Activated naive CD4-positive, alpha-beta T cell (primary cell): ENCODE measurements at places on chromosomes 1 and 21.
A peak's percentile ranks its signal among the peaks of the same experiment; 100 is the strongest.

DNA sequence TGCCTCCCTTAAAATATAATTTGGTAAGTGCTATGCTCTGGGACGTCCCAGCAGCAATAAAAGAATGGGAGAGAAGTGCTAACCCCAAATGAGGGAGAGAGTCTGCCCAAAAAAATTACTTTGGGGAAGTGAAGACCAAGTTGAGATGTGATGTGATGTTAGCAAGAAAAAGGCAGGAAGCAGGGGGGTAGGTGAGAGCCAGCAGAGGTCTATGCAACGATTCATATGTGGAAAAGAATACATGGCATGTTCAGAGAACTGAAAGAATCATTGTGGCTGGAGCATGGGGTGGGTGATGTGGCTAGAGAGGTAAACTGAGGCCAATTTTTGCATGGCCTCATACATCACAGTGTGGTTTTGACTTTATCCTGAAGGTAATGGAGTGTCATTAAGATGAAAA is 5.6 kb upstream of the CTPS1 start:
- DNase-seq, result no peak

DNA sequence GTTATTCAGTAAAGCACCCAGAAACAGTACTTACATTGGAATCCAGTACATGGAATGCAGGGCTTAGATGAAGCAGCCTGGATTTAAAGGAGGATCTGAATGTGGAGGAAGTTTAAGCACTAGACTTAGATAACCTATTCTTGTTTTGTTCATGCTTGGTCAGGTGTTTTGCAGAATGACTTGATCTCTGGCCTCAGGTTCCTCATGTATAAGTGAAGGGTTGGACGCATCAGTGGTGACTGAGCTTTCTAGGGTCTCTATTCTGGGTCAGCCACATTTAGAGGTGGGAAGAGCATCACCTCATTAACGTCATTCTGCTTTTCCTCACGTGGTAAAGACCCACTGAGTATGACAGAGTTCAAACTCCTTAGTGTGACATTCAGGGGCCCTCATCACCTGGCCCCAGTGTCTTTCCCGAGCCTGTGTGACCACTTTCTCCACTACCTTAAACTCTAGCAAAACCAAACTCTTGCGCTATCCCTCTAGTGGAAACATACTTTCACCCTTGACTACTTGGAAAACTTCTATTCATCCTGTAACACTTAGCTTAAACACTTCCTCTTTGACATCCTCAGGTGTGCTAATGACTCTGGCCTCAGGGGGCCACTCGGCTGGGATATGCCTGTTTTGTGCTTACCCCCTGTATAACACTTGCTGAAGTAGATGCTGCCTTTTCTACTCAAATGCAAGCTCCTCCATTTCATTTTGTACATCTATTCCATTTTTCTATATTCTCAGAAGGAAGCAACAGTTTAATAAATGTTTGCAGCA is 871 bp upstream of the ERICH3 start:
- no peak for DNase-seq

DNA sequence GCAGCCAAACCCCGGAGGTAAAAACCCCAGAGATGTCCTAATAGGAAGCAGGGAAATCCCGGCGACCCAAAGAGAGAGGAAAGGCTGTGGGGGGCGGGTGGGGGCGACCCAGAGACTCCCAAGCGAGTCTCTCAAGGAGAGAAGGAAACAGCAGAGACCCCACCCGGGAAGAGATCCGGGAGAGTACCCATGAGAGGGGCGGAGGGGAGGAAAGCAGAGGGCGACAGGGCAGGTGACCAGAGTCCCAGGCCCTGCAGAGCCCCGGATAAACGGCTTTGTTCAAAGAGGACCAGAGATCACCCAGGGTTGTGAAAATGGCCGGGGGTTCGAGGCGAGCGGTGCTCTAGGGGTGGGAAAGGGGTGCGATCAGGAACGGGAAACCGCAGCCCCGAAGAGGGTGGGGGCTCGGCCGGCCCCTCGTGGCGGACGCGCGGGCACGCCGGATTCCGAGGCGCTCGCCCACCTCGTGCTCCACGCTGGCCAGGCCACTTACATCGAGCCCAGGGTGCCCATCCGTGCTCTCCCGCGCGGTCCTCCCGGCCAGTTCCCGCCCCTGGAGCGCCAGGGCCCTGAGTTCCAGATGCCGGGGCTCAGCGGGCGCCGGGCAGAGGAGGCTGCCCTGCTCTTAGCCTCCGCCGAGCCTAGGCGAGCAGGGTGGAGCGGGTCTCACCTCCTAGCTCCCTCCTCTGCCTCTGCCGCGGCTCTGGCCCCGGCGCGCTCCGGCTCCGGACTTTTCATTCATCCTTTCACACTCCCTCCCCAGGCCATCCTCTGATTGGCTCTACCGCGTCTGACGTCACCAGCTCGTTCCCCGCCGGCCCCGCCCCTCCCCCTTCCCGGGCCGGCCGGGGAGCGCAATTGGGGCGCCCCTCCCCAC is 52.3 kb downstream of the RHBG start:
- DNase-seq, result peak; percentile 13

- DNase-seq, result no peak
Observed at GRCh38 chr1:47940326-47940725, 56.9 kb downstream of the TRABD2B start.

GRCh38 chr1:164635803-164636731 is 77.1 kb downstream of the PBX1 start:
- no peak for DNase-seq

GRCh38 chr1:111172463-111172862 is 28.0 kb downstream of the DENND2D start:
- DNase-seq, result no peak

- DNase-seq, result no peak
Observed at GRCh38 chr1:21323091-21323490, 32.8 kb upstream of the ECE1 start.

- no peak for DNase-seq
Observed at GRCh38 chr1:156488566-156489165, 11.9 kb downstream of the MEF2D start.

GRCh38 chr21:32484706-32485380 is 72.3 kb downstream of the EVA1C start:
- DNase-seq, result no peak

DNA sequence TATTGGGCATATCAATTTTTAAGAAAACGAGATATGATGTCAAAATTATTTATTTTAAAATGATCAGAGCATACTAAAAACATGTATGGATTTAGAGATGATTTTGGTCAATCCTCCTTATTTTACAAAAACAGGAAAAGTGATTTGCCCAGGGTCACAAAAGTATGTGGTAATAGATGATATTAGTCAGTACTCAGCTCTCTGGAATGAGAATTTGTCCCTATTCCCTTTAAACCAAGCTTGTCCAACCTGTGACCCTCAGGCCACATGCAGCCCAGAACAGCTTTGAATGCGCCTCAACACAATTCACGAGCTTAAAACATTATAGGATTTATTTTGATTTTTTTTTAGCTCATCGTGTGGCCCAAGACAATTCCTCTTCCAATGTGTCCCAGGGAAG is 104.7 kb downstream of the AKT3 start:
- no peak for DNase-seq

GRCh38 chr1:209414803-209415329 is 168.6 kb upstream of the CAMK1G start:
- no peak for DNase-seq

GRCh38 chr1:225879521-225880221 is 2.5 kb downstream of the TMEM63A start:
- peak; percentile 16 for DNase-seq

- no peak for DNase-seq
Observed at GRCh38 chr1:1939296-1940122, 20.4 kb upstream of the TMEM52 start.

- no peak for DNase-seq
Observed at GRCh38 chr1:119438761-119439160, 23.8 kb downstream of the HSD3B2 start.

DNA sequence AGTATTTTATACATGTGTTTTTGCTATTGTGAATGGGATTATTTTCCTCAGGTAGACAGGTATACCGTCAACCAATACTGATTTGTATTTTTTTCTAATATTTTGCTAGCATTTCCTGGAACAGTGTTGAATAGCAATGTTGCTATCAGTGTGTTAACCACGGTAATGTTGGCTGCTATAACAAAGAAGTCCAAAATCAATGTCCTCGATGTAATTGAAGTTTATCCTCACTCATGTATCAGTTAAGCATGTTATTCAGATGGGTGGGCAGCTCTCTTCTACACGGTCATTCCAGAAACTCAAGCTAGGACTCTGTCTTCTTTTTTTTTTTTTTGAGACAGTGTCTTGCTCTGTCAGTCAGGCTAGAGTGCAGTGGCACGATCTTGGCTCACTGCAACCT is 24.3 kb downstream of the DOP1B start:
- no peak for DNase-seq

DNA sequence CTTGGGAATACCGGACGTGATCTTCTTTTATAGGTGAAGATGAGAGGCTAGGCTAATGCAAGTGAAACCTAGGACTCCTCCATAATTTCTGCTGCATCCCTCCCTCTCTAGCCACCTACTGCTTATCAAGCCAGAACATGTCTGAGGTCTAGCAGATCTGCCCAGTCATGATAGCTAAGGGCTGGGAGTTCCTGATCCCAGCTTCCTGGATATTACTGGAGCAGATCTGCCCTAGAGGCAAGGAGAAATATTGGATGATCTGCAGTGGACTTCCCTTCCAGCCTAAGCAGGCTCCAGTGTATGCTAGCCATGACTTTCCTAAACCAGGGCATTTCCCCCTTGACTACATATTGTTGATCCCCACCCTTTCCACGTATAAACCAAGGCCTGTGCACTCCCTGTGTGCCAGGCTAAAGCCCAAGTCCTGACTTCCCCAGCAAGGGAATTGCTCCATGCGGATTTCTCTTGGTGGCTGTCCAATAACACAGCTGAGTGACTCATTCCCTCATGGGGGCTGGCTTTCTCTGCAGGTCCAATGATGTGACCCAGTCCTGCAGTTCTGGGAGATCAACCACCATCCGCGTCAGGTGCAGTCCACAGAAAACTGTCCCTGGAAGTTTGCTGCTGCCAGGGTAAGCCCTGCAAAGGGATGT is 15.5 kb upstream of the SARS1 start:
- DNase-seq, result no peak

DNA sequence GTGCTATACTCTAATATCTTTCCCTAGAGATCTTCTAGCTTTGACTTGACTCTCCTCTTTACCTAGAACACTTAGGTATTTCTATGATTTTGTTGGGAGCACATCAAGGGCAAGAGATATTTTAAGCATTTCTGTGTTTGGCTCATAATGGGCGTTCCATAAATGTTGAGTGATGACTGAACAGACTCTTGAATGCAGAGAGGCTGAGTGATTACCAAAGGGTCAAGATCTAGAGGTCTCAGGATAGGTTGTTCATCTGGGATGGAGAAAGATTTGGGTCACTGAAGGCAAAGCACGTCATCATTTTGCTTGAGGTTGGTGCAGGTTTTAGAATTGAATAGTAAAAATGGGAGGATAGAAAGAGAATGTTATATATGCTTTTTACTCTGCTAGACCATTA is 705.4 kb upstream of the B3GALT2 start:
- DNase-seq, result no peak

DNA sequence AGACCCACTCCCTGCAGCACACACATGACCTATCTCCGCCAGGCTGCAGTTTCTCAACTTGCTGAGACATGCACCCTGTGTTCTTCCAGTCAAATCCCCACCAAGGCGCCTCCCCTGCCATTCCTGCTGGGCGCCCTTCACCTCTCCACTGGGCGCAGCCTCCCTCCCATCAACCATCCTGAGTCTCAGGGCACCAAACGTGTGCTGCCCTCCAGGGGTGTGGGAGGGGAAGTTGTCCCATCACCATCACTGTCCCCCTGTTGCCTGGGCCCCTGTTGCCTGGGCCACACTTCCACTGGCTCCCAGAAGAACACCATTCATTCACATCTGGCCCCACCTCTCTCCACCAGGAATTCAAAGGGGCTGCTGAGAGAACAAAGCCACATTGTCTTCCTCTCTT is 44.9 kb upstream of the EFHD2 start:
- DNase-seq, result no peak

GRCh38 chr1:8370046-8370881 is 52.4 kb downstream of the SLC45A1 start:
- DNase-seq, result no peak
